ENCODE measurements at places on chromosomes 7 and 10. TPM values are rescaled to one million over a fixed set of nuclear protein-coding genes. Genes with fewer than 3 reads are reported as not detected.

The BRAT1 gene
- 27.3 TPM for total RNA-seq

The ACSL5 gene
- 22.1 TPM for total RNA-seq

The C10orf67 gene
- 3.2 TPM for total RNA-seq

The ASIC3 gene
- total RNA-seq = 7.9 TPM

Data from activated naive CD4-positive, alpha-beta T cell treated with anti-CD3 and anti-CD28 coated beads for 36 hours (primary cell).